ENCODE measurements at places on chromosomes 11 and 22.
A peak's percentile ranks its signal among the peaks of the same experiment; 100 is the strongest.

DNA sequence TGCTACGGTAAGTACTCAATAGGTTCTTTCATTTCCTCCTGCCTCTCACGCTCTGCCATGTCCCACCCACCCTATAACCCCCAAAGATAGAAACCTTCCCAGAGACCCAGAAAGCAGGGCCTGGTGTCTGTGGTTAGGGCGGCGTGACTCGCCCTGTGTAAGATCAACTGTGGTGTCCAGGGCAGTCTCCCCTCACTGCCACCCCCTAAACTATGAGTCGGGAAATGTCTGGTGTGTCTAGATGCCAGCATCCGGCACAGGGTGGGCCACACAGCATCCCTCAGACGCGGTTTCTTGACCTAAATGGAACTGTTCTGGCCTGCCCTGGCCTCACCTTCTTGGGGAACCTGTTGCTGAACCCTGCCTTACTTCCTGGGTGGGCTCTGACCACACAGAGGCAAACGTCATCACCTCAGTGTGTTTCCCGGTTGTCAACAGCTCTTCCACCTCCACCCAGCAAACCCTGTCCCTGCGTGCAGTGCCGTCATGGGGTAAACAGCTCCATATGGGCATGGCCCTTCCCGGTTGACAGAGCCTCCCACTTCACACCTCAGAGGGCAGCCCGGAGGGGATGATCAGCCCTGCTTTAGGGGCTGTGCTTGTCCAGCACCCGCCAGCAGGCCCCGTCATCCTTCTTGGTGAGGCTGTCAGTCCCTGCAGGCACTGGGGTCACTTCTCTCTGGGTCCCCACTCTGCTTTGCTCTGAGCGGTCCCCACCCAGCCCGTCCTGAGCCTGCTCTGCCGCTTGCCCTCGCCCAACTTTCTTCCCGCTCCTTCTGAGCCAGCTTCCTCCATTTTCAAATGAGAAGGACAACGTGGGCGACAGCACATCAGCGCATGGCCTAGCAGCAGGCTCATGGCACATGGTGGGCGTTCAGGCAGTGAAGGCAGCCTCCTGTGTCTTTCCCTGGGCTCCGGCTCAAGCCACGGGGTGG is 6.0 kb downstream of the WNT11 start:
- no peak for DNase-seq

DNA sequence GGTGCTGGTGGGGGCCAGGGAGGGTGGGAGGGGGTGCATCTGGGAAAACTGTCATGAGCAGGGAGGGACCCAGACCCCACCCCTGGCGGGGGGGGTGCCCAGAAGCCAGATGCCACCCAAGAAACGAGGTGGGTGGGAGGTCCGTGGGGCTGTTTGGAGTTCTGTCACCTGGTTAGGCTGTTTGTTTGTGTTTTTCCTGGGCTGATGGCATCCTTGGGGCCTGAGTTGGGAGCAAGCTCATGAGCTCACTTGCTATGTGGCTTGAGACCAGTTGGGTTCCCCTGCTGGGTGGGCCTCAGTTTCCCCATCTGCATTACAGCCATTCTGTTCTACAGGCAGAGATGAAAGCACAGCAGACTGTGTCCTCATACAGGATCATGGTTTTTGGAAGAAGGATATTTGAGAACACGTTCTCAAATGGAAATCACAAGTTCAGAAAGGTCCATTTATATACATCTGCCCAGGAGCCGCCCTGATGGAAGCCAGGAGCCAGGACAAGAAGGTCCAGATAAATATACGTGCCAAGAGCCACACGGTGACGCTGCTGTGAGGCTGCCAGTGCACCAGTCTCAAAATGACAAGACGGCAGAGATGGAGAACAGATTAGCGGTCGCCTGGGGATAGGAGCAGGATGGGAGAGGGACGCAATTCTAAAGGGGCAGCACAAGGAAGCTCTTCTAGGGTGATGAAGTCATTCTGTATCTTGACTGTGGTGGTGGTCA is 312.9 kb downstream of the MN1 start:
- DNase-seq: no peak

DNA sequence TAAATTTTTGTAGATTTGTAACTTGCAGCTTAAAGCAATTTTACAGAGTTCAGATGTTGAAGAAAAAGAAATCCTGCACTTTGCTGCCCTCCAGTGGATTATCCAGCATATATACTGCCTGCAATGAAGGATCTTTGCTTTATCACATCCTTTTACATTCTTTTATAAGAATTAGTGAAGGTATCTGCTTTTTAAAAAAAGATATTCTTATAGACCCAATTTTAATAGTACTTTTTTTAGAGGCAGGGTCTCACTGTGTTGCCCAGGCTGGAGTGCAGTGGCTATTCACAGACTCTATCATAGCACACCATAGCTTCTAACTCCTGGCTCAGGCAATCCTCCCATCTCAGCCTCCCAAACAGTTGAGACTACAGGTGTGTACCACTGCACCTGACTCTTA is 60.7 kb downstream of the TTC17 start:
- DNase-seq: no peak

- DNase-seq: no peak
Observed at GRCh38 chr11:126352934-126353801, 2.3 kb upstream of the ST3GAL4 start.

GRCh38 chr11:76695771-76696170 is 25.2 kb upstream of the LRRC32 start:
- no peak for DNase-seq

DNA sequence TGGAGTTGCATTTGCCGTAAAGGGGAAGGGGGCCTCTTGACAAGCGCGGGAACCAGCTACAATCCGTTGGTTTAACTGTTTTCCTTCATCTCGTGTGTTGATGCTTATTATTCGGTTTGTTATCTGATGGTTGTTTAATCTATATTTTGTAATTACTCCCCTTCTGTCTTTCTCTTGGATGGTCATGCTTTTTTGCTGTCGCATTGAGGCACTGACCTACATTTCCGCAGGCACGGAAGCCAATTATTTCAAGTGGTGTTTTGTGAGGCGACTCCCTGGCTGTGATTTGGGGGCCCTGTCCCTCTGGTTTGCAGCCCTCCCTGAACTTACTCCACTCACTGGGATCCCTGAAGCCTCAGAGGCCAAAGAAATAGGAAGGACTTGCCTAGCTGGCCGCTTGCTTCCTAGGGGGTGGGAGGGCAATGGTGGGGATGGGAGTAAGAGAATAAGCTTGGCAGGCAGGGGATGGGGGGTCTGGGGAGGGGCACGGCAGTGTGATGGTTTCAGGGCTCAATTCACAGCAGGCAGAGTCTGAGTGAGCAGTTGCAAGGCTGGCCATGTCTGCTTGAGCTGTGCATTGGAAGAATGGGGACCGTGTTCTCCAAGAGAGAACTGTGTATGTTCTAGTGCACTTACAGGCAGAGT is 165.8 kb upstream of the B3GAT1 start:
- no peak for DNase-seq

DNA sequence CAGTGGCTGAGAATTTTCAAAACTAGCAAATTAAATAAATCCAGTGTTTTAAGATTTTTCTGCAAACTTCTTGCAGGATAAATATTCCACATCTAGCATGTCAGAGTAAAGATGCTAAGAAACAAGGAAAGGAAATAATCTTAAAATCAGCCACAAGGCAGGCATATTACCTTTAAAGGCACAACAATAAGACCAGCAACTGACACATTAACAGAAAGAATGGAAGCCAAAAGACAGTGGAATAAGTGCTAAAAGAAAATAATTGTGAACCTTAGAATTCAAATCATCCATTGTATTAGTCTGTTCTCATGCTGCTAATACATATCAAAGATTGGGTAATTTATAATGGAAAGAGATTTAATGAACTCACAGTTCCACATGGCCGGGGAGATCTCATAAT is 132.4 kb downstream of the FAR1 start:
- DNase-seq: no peak

DNA sequence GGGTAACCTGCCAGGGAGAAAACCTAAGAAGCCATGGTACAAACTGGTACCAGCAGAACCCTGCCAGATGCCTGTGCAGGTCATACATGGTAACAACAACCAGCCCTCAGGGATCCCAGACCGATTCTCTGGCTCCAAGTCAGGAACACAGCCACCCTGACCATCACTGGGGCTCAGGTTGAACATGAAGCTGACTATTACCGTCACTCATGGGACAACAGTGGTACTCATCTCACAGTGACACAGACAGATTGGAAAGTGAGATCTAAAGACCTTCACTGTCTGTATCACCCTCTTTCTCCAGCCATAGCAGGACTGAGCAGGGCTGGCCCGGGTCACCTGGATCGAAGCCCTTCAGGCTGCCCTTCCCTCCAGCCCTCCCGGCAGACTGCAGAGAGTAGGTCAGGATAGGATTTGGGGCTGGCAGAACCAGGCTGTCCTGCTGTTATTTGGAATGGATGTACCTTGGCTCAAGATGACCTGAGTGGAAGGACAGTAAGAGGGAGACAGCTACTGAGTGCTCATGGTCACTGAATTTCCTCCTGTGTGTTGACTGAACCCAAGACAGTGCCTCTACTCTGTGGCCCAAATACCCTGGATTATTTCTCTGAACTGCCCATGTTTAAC is 94.7 kb downstream of the GGTLC2 start:
- DNase-seq: no peak

GRCh38 chr11:66883016-66883965 is 26.4 kb downstream of the LRFN4 start:
- peak; percentile 71 for DNase-seq

DNA sequence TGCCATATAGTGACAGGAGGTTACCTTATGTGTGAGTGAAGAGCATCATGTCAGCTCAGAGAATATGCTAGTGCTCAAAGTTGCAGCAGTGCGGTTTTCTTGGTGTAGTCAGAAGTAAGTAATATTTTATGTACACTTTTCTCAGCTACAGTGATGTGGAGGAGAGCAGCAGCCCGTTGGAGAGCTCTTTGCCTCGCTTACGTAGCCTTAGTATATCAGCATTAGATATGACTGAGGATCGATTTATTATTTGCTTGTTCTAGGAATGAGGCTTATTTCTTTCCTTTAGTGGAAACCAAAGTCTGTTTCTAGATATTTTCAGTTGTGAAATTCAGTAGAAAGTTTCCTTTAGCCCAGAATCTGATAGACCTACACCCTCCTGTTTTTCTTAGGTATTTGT is 63.6 kb downstream of the PPP2R1B start:
- DNase-seq: no peak

- no peak for DNase-seq
Observed at GRCh38 chr11:129386795-129387397, 11.2 kb downstream of the BARX2 start.

GRCh38 chr22:28882878-28883656 is at the start of gene ZNRF3:
ZNRF3 (plus strand) TSS chr22:28883572; CDS start chr22:28883767, 195 bp downstream.
- peak; percentile 92 for DNase-seq

GRCh38 chr11:18012122-18012905 is 533 bp downstream of the SERGEF start:
- peak; percentile 61 for DNase-seq

DNA sequence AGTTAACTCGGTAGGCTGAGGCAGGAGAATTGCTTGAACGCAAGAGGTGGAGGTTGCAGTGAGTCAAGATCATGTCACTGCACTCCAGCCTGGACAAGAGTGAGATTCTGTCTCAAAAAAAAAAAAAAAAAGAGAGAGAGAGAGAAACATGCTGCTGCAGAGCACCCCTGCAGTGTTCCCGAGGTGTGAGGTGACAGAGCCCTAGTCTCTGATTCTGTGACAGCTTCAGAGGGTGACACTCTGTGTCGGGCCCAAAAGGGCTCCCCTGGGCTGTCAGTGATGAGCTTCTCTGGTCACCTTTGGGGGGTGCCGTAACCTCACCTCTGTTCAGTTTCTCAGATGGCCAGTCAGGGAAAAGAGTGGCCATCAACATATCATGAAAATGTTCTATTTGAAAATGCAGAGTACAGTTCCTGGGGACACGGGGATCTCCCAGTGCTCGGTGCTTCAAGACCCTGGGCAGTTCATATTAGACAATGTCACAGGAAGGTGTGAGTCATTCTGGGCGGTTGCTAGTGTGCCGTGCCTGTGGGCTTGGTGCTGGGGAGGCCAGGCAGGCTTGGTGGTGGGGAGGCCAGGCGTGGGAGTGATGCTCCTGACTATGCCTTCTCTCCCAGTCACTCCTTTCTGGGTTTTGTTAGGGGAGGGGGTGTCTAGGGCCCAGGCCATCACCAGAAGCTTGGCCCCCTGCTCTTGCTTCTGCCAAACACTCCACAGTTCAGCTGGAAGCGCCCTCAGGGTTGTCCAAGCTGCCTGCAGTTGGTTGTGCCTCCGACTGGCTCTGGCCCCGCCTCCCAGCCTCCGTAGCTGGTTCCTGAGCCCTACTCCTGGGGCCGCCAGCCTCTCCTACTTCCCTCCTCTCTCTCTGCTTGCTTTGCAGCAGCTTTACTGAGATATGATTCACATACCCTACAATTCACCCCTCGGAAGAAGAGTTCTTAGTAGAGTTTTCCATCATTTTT is 52.5 kb upstream of the CLDN5 start:
- peak; percentile 75 for DNase-seq

GRCh38 chr11:114174712-114175495 is 115.4 kb downstream of the ZBTB16 start:
- DNase-seq: no peak

DNA sequence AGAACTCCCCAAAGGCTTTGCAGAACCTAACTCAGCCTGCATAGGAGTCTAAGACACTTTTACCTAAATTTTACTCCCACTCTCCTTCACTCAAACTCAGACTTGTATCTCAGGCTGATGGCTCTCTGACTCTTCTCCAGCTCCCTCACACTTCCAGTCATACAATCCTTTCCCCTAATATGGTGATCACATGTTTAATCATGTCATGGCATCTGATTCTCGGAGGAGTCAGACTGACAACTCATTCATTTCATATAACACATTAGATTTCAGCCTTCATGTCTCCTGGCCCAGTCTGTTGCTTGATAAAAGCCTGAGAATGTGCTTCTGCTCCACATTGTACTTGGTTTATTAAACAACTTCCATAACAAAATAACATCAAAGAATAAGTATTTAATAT is 1503.9 kb upstream of the TENM4 start:
- no peak for DNase-seq

GRCh38 chr22:20549232-20549841 is 41.9 kb downstream of the MED15 start:
- DNase-seq: peak; percentile 65

DNA sequence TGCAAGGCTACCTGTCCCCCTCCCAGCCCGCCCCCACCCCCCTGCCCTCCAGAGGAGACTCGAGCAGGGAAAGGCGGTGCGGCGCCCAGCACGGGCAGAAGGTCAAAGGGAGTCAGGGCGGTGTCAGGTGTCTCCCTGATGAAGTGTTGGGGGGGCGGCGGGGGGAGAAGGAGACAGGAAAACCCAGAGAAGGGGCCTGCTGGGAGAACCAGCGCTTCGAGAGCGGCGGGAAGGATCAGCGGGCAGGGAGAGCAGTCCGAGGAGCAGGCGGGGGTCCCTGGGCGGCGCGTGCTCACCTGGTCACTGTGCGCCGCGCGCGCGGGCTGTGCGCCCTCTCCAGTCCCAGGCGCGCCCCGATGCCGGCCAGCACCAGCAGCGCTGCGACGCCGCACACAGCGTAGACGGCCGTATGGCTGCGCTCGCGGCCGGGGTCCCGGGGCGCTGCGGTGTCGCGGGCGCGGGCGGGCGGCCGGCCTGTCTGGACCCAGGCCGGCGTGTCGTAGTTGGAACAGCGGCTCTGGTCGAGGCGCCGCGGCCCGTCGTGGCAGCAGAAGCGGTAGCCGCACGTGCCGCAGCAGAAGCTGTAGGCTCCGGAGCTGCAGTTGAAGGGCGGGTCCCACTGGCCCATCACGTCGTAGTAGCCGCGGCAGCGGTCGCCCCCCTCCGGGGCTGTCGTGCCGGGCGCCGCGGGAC is 886 bp downstream of the SHISA8 start:
- DNase-seq: peak; percentile 59
